ENCODE measurements at places on chromosomes 11 and 22.

GRCh38 chr22:48700566-48701295, 1126.9 kb downstream of the BRD1 start:
- DNase-seq = no peak

- DNase-seq = peak; percentile 35
Observed at GRCh38 chr22:45441138-45441537, 27.6 kb downstream of the RIBC2 start.

- DNase-seq = no peak
Observed at GRCh38 chr22:27766679-27767078, 34.9 kb downstream of the MN1 start.

DNA sequence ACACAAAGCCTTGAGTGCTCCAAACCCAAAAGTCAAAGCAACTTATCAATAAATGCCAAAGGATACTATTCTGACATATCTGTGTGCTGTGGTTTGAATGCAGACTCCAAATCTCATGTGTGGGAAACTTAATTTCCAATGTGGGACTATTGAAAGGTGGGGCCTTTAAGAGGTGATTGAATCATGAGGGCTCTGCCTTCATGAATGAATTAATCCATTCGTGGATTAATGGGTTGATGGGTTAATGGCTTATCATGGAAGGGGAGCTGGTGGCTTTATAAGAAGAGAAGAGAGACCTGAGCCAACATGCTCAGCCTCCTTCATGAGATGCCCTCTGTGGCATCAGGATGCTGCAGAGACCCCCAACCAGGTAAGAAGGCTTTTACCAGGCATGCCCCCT, 16.8 kb upstream of the ZNF280A start:
- no peak for DNase-seq

DNA sequence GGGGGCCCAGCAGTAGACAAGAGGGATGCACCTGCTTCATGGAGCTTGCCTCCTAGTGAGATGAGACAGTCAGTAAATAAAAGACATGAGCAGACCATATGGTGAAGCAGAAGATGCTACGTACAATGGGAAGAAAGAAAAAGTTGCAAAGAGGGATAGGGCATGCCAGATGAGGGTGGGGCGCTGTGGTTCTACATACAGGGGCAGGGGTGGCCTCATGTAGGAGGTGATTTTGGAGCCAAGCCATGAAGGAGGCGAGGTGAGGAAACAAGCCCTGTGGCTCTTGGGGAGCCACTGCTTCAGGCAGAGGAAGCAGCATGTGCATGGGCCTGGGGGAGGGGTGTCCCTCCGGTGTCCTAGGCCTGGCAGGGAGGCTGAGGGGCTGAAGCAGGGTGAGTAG, 15.2 kb downstream of the NAT10 start:
- no peak for DNase-seq

DNA sequence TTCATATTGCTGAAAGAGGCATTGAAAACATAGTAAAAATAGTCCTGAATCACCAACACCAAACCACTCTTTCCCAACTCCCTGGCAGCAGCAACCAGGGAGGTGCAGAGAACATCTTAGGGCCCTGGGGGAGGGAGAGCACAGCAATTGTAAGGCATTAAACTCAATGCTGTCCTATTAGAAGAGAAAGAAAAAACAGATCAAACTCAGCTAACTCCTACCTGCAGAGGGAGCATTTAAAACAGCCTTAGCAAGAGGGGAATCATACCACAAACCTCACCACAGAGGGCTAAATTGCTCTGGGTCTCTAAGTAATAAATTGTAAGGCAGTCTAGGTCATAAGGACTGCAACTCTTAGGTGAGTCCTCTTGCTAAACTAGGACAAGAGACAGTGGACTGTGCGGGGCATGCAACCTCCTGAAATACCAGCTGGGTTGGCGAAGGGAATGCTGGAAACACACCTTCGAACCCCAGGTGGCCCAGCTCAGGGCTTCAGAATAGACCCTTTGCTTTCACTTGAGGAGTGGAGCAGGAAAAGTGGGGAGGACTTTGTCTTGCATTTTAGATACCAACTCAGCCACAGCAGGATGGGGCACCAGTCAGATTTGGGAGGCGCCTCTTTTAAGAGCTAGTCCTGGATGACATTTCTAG, 697.1 kb upstream of the FAT3 start:
- DNase-seq = peak; percentile 1

DNA sequence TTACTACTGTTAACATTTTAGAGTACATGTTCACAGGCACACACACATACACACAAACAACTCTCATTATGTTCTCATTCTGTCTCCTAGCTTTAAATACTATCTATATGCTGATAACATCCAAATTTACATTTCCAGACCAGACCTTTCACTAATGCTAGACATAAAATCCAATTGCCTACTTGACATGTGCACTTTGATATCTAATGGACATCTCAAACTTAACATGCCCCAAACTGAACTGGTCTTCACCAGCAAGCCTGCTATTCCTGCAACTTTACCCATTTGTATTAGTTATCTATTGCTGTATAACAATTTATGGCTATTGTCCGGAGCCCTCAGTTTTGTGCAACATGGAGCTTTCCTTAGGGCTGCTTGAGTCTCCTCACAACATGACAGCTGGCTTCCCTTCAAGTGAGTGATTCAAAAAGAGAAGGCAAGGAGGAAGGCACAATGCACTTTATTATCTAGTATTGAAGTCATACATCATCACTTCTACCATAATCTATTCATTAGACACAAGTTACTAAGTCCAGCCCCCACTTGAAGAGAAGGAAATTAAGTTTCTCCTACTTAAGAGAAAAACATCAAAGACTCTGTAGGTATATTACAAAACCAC, 3.0 kb downstream of the SLC36A4 start:
- DNase-seq = no peak

- DNase-seq = no peak
Observed at GRCh38 chr11:47157805-47158204, 18.9 kb downstream of the ARFGAP2 start.

- no peak for DNase-seq
Observed at GRCh38 chr11:102458548-102458947, 6.0 kb upstream of the TMEM123 start.

DNA sequence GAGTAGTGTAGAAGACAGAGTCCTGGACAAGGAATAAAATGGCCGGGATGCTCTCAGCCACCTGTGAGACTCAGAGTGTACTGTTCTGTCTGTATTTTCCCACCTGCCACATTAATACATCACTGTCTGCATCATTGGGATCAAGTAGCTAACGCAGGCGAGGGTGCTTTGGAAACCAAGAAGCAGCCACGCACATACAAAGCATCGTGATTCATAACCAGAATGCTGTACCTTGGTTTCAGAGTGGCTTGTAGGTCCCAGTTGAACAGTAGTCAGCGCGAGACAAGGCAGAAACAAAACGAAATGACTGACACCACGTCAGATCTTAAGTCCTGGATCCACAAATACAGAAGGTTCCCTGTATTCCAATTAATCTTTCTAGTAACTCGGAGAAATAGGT, 198.3 kb downstream of the GRIK4 start:
- no peak for DNase-seq

DNA sequence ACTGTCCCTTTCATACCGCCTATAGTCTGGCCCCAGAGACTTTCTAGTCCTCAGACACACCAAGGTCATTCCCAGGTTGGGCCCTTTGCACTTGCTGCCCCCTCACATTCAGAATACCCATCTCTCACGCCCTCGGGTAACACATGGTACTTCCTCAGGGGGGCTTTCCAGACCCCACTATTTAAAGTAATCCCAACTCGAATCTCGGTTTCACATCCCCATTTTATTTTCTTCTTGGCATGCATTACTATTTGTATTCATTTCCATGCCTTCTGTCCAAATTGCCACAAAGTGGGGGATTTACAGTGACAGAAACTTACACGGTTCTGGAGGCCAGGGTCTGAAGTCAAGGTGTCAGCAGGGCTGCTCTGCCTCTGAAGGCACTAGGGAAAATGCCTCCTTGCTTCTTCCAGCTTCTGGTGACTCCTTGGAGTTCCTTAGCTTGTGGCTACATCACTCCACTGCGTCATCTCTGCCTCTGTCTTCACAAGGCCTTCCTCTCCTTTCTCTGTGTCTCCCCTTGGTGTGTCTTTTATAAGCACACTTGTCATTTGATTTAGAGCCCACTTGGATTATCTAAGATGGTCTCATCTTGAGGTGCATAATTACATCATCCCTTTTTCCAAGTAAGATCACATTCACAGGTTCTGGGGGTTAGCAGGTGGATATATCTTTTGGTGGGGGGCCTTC, 15.1 kb downstream of the RCN1 start:
- DNase-seq = no peak

- no peak for DNase-seq
Observed at GRCh38 chr22:17767233-17768065, 6.8 kb downstream of the BID start.

DNA sequence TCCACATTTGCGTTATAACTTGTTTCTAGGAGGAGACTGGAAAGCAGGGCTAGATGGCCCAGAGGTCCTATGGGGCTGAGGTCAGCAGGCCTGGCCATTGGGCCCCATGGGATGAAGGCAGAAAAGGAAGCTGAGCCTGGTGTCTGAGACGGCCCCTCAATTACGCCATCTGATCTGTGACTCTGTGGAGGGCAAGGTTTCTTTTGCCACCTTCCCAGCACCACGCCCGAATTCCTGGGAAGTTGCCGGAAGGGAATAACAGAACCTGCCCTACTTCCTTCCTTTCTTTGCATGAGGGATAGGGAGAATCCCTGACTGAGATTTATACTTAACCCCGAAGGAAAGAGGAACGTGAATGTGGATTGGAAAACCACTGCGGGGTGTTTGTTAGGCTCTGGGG, 118.1 kb downstream of the MPPED1 start:
- DNase-seq = no peak

DNA sequence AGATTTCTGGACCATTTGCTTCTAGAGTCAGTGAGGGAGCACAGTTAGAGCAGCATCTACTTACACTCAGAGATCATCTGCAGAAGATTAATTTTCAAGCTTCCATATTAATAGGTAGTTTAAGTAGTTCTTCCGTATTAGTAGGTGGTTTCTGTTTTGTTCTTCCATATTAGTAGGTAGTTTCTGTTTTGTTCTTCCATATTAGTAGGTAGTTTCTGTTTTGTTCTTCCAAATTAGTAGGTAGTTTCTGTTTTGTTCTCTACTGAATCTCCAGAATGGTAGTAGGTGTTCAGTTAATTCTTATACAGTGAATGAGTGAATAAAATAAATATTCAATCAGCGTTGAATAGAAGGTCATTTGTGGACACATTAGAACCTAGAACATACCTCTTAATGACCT, 175.7 kb downstream of the TMEM135 start:
- no peak for DNase-seq

DNA sequence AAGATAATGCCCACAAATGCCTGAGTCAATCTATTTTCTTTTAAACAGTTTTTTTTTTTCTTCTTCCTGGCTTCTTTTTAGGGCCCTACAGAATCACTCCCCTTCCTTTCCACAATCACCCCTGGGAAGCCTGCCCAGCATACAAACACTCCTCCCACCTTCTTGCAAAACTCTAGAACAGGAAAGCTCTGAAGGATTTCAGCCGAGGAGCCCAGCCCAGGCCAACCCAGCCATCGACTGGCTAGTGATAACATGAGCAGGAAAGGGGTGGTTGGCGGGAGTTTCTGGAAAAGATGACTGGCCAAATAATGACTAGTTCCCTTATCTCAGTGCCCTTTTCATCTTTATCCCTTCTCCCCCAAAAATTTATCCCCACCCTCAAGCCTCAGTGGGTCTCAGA, 68.2 kb downstream of the USP35 start:
- no peak for DNase-seq

GRCh38 chr11:84687433-84687832, 939.7 kb downstream of the DLG2 start:
- no peak for DNase-seq

- DNase-seq = peak; percentile 67
Observed at GRCh38 chr11:5684646-5685362, at the start of gene TRIM5. Gene TRIM5 (minus strand): TSS chr11:5685074. CDS start chr11:5680177, 4,897 bp downstream.

GRCh38 chr11:16610738-16611388, 127.6 kb upstream of the C11orf58 start:
- no peak for DNase-seq

DNA sequence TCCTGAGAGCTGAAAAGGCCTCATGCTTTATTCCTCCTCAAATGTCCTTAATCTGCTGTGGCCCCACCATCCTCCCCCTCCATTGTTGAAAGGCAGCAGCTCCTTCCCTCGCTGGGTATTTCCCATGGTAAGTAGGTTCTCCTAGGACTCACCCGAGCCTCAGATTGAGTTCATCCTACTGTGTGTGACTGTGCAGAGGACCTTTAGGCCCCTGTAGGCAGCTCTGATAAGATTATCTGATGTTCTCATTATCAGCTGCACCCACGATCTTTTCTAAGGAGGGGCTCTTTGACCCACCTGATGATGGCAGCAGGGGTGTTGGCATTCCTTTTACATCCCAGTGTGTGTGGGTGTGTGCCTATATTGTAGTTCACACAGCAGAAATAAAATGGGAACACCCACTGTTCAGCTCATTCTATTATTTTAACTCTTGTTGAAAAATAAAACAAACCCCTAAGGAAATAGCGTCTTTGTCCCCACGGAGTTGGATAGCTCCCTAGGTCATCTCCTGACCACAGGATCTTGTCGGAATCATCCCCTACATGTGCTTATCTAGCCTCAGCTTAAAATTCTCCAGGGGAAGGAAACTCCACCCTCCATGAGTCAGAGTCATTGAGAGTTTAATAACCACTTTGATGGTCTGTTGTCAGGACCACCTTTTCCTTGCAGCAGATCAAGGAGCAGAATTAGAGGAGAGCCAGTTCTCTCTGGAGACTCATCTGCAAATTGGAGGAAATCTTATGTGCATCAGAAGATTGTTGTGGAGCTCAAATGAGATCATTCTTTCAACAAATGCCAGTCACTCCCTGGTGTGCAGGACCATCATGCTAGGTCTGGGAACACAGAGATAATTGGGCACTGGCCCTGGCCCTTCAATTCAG, 19.3 kb downstream of the ENDOD1 start:
- DNase-seq = no peak

DNA sequence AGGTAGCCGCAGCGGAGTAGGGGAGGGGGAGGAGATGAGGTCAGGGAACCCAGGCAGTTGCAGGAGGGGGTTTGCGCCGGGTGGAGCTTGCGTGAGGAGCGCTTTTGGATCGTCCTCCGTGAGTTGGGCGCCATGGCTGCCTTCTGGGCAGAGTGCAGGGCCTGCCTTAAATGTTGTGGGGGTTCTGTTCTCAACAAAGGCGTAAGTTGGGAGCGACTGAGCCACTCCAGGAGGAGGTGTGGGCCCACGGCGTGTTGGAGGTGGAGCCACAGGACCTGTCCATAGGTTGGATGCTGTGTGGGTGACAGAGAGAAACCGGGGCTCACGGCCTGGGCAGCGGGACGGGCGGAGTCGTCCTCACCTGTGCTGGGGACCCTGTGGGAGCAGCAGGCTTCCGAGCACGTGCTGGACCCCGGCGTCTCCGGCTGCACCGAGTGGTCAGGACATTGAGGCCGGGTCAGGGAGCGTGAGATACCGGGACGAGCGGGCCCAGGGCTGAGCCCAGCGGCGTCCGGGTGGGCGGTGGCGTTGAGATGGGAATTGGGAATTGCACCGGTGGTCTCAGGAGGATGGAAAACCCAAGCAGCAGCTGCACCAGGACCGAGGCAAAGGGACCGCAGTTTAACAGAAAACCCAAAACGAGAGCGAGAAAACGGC, 977 bp upstream of the PGGHG start:
- DNase-seq = no peak

- no peak for DNase-seq
Observed at GRCh38 chr11:36095716-36096115, 151.9 kb downstream of the LDLRAD3 start.
